ENCODE measurements at places on chromosomes 5 and 9. TPM values are rescaled to one million over a fixed set of nuclear protein-coding genes. Genes with fewer than 3 reads are reported as not detected.
A peak's percentile ranks its signal among the peaks of the same experiment; 100 is the strongest.

DNA sequence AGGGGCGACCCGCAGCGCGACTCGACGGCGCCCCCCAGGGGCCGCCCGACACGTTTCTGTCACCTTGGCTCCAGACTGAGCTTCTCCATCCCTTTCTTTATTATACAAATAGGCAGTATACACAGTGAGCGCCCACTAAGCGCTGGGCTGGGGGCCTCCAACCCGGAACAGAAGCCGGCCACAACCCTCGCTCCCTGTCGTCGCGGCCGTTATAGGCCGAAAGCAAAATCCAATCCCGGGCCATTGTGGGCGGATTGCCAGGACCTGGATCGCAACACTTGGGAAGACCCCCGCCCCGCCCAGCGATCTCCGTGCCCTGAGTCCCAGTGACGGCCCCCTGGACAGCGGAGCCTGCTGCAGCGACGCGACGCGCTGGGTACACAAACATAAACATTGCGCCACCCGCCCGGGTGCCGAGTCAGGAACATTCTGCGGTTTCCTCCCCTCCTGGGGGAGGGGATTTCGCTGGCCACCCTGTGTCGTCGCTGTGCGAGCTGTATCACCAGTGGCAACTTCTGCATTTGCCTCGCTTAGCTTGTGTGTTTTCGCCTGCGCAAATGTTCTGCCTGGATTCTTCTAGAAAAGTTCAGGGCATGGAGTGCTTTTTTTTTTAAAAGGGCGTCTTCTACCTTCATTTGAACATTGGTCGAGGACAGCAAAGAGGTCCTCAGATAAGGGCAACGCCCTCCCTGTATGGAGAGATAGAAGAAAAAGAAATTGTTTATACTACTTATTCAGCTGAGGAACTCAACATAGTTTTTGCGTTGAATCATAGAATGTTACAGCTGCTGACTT lies 1.3 kb upstream of the DUSP1 start:
- DNase-seq, result peak; percentile 98

GRCh38 chr5:102818934-102819333 lies 63.8 kb downstream of the PAM start:
- DNase-seq, result no peak

DNA sequence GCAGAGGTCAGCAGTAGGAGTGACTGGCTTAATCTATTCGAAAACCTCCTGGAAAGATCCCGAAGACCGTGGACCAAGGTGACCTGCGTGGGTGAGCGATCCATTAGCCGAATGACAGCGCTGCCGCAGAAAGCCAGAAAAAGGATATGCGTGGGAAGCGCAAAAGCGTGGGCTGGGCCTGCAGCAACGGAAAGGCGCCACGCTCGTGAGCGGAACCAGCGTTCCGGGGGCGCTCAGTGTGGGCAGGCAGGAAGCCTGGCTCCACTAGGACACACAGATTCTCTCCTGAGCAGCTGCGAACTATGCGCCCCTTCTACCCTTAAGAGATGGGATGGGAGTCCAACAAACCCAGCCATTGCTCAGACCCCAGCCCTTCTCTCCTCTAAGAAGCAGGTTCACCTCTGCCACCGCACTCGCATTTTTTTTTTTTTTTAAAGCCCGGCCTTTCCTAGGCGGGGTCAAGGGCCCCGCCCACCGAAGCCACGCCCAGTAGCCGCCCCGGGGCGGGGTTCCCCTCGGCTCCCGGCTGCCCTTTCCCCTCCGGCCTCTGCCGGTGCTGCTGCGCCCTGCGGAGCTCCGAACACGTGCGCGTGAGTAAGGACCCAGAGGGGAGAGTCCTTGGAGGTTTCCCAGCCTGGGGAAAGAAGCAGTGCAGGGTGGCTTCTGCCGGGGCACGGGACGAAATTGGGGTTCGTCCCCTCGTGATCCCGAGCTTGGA lies 19.8 kb upstream of the MATR3 start:
- peak; percentile 93 for DNase-seq

DNA sequence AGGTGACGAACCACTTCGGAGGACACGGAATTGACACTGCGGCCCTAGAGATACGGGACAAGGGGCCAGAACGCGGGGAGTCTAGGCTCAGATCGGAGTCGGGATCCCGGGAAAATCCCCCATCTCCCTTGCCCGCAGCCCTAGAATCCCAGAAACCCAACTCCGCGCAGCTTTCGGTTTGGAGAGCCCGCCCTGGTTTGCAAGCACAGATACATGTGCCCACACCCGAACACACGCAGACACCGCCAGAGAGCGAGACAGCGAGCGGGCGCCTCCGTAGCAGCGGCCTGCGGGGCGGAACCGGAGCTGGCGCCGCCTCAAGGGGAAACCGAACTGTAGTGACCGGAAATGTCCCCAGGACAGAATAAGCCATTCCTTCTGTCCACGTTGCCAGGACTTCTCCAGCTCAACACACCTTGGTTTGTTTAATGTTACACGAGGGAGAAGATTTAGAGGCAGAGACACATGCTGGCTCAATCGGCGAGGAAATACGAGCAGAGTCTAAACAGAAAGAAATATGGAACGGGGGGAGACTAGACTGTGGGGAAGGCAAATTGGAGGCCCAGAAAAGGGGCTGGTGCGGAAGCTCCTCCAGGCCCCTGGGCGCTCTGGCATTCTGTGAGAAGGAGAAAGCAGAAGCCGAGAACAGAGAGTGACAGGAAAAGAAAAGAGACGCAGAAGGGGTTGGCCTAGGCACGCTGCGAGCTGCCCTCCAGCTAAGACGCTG lies 2.9 kb upstream of the PAX5 start:
- peak; percentile 62 for DNase-seq

DNA sequence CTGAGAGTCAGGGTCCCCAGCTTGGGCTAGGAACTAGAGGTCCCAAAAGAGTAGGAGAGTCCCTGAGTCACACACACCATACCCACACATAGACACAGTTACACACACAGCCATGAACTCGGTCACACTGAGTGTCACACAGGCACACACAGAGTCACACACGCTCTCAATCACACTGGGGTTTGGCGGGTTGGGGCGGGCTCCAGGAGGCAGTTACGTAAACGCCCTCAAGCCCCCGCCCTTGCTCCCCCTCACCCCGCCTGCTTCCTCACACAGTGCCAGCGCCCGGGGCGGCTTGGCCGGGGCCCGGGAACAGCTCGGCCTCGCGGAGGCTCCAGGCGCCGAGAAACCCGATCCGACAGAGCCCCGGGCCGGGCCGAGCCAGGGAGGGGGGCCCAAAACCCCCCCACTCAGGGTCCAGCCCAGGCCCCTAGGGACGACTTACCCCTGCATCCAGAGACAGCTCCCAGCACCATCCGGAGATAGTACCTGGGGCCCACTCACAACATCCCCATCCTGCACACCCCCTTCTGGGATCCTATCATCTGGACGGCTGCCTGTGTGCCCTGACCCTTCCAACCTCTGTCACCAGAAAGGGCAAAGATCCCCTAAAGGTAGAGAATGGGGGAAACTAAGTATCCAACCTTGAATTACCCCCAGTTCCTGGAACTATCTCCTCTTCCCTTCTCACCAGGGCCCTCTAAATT lies 3.5 kb upstream of the CNTFR start:
- DNase-seq, result peak; percentile 35

- no peak for DNase-seq
Measured at GRCh38 chr9:13189362-13189761, 90.1 kb downstream of the MPDZ start.

Gene NKD2
- polyA plus RNA-seq, result not detected

Gene GRXCR2
- polyA plus RNA-seq, result not detected

Gene SLC34A3
- not detected for polyA plus RNA-seq

Gene WDR31
- polyA plus RNA-seq, result 3.1 TPM

Gene IRGM
- not detected for polyA plus RNA-seq
